ENCODE measurements at places on chromosomes 13 and 19. TPM values are rescaled to one million over a fixed set of nuclear protein-coding genes. Genes with fewer than 3 reads are reported as not detected.

FCAR gene
- not detected for total RNA-seq

EID2B gene
- 9.5 TPM for total RNA-seq

MAMSTR gene
- 0.23 TPM for total RNA-seq

AP1M2 gene
- 29.1 TPM for total RNA-seq

ERF gene
- total RNA-seq = 105 TPM

TMEM221 gene
- 0.76 TPM for total RNA-seq

DMWD gene
- 26.7 TPM for total RNA-seq

LHB gene
- not detected for total RNA-seq

C13orf42 gene
- not detected for total RNA-seq

CACNG7 gene
- total RNA-seq = 8.0 TPM

TMEM38A gene
- 1.1 TPM for total RNA-seq

SHD gene
- total RNA-seq = not detected

GNG8 gene
- not detected for total RNA-seq

NAA16 gene
- total RNA-seq = 8.4 TPM

ZNF20 gene
- 0.08 TPM for total RNA-seq

NXNL1 gene
- not detected for total RNA-seq

OR1M1 gene
- total RNA-seq = not detected

ADAT3 gene
- total RNA-seq = 6.1 TPM

UHRF1 gene
- 43.0 TPM for total RNA-seq

FSTL3 gene
- total RNA-seq = 239 TPM

OR7A5 gene
- total RNA-seq = not detected

BRME1 gene
- total RNA-seq = 0.46 TPM

CD70 gene
- 24.9 TPM for total RNA-seq

SMIM17 gene
- not detected for total RNA-seq

AP2A1 gene
- total RNA-seq = 51.7 TPM
